ENCODE measurements at places on chromosomes 6 and 20.

DNA sequence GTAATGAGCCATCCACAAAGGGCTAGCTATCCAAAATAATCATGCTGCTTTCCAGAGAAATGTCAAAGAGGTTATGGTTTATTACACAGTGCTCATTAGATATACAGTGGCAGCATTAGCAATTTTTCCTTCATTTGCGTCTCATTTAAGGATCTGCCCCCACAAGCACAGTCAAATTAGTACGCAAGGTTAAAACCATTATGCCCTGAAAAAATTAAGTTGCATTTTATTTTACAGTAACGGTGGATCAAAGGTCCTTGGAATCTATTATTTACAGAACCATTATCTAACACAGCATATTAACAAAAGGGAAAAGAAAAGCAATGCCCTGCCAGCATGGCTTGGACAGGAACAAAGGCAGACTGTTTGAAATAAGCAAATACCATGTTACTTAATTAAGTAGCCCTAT lies 144.8 kb downstream of the PDSS2 start:
- peak; percentile 68 for DNase-seq

- DNase-seq = no peak
Observed at GRCh38 chr6:15230827-15231226, 15.0 kb upstream of the JARID2 start.

DNA sequence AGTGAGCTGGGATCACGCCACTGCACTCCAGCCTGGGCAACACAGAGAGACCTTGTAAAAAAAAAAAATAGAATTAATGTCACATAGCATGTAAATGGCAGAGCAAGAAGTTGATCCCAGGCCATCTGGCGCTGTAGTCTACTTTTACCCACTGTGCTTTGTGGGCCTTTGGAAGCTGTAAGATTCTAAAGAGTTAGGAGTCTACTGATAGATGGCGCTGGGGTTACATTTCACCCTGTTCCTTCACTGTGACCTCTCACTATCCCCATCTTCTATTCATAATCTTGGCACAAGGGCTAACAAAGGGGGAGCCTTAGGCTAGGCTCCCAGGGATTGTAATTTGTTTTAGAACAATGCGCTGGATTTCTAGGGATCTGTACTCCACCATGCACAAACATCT lies 24.4 kb downstream of the SIRPD start:
- no peak for DNase-seq

- no peak for DNase-seq
Observed at GRCh38 chr6:73516514-73517489, 4.0 kb downstream of the EEF1A1 start.

GRCh38 chr20:2984956-2985661 lies 58.3 kb upstream of the GNRH2 start:
- no peak for DNase-seq

DNA sequence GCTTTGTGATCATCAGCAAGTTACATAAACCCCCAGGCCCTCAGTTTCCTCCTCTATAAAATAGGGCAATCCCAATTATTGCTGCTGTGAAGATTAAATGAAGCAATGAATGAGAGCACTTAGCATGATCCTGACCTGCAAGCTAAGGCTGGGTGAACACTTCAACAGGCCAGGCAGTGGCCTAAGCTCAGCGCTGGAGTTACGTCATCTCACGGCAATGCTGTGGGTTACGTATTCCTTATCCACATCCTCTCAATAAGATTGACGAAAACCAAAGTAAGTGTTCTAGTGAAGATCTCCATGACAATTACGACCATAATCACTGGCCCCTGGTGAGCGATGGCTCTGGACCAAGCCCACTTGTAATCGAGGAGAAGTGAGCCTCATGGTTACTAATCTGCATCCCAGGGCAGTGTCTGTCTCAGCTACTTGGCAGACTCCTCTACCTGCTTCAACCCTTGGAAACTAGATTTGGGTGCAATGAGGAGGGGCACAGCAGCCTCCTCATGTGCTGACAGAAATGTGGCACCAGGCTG lies 274.1 kb upstream of the ARID1B start:
- no peak for DNase-seq

GRCh38 chr6:33301877-33302276 lies 3.1 kb upstream of the RGL2 start:
- no peak for DNase-seq

- DNase-seq = no peak
Observed at GRCh38 chr6:79755967-79756366, 124.8 kb downstream of the SH3BGRL2 start.

- DNase-seq = no peak
Observed at GRCh38 chr6:166952121-166952520, 4.2 kb downstream of the RNASET2 start.

GRCh38 chr20:53574259-53574789 lies 19.3 kb downstream of the ZNF217 start:
- no peak for DNase-seq

DNA sequence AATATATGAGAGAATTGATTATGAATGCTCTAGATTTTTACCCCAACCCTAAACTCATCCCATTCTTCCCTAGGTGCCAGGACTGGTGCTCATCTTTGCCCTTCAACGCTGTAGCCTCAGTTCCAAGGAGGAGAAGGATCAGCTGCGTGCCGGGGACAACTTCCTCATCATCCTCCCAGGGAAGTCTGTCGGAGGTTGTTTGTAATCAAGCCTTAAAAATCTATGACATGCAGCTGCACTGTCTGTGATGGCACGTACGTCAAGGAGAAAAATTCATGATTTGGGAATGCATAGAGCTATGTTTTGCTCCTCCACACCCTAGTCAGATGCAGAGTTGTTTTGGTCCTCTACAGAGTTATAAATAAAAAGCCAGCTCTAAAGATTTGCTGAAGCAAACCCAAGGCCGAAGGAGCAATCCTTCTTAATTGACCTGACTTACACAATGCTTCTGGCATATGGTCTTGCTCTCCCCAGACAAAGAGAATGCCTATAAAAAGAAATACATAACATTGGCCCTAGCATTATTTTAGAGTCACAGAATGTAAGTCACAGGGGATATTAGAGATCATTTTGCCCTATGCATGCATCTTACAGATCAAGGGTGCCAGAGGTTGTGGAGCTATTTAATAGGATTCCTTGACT lies 244.2 kb downstream of the HIVEP2 start:
- no peak for DNase-seq

GRCh38 chr6:103326760-103327757 lies 1532.7 kb downstream of the HACE1 start:
- DNase-seq = peak; percentile 9

DNA sequence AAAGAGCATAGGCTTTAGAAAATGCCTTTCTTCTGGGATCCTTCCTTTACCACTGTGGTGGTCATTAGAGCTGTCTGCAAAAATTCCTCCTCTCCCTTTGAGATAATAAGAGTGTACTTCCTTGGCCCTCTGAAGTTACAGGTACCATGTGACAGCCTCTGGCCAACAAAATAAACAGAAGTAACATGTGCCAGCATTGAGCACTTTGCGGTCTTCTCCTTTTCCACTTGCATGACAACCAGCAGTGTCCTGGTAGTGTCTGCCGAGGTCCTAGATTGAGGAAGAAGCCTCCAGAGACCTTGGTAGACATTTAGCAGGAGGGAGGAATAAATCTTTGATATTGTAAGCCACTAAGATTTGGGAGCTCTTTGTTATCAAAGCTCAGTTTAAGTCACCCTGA lies 87.5 kb upstream of the ARID1B start:
- no peak for DNase-seq

DNA sequence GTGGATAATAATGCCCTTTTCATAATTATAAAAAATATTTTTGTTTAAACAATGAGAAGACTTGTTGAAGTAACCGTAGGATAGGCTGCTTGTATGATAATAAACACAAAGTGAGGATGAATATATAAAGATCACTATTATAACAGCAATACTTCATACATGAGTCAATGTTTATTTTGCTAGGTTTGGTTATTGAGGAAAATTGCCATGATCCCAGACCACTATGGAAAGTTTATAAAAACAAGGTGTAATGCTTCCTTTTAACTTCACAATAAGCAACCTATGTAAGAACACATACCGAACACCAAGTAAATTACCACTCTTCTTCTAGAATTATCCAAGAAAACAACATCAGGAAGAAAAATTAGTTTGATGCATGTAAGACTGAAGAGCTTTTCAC lies 495.3 kb upstream of the RNF217 start:
- DNase-seq = no peak

GRCh38 chr6:14037402-14038277 lies 79.9 kb upstream of the CD83 start:
- no peak for DNase-seq

DNA sequence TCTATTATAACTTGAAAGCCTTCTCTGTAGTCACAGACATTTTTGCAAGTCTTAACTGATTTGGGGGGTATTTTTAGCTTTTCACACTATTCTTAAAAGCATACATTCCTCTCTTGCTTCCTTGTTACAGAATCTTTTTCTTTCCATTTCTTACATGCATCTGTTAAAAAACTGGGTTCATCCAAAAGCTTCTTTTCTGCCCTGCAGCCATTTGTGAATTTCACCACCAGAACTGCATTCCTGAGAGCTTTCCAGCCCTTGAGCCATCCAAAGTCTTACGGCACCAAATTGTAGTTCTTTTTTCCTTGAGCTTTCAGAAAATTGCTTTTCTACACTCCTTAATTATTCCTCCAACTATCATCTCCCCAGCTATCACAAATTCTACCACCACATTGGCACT lies 19.7 kb upstream of the GSTA4 start:
- no peak for DNase-seq

DNA sequence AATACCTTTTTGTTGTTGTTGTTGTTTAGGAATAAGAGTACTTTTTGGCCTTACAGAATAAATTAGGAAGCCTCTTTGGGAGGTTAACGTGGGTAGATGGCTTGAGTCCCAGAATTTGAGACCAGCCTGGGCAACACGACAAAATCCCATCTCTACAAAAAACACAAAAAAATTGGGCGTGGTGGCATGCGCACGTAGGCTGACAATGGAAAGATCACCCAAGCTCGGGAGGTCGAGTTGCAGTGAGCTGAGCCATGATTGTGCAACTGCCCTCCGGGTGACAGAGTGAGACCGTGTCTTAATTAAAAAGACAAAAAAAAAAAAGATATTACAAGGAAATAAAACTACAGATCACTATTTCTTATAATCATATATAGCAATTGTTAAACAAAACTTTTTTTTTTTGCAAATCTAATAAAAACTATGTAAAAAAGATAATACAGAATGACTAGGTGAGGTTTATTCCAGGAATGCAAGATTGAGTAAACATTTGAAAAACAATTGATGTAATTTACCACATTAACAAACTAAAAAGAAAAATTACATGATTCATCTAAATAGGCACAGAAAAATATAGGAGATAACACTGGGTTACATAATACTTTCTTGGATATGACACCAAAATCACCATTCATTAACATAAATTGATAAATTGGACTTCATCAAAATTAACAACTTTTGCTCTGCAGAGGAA lies 43.6 kb upstream of the ASCC3 start:
- DNase-seq = no peak

DNA sequence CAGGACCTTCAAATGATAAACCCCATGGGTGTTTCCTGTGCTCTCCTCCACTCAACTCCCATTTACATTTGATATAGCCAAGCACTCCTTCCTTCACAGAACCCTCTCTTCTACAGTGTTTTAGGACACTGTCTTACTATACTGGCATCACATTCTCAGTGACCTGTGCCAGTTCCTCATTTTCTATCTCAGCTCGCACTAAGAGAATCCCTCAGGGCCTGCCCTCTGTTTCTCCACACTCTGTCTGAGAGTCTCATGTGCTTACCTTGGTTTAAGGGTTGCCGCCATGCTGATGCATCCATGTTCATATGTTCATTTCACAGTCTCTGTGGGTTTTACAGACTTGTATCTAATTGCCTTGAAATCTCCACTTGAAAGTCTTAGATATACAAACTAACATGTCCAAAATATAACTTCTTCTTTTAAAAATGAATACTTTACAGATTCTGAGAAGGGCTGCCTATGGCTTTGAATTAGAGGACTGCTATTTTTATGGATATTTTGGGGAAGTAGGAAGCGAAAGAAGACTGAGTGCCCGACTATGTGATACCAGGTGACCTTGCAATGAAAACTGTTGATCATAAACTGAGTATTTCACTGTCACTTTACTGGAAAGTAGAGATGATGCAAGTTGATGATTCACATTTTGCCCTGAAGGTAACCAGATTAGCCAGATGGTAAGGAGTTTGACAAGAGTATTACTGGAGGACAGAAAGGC lies 153.1 kb upstream of the SIM1 start:
- no peak for DNase-seq

GRCh38 chr6:67885081-67886033 lies 749.7 kb upstream of the ADGRB3 start:
- DNase-seq = no peak

GRCh38 chr20:49659056-49659455 lies 54.6 kb downstream of the B4GALT5 start:
- no peak for DNase-seq

DNA sequence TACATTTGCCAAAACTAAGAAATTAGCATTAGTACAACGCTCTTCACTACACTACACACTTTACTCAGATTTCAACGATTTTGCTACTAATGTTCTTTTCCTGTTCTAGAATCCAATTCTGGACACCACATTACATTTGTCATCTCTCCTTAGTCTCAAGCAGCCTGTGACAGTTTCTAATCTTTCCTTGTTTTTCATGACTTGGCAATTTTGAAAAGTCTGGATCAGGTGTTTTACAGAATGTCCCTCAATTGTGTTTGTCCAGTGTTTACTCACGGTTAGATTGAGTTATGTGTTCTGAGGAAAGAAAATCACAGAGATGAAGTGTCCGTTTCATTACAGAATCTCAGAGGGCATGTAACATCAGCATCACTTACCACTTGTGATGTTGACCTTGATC lies 372.6 kb downstream of the TFAP2A start:
- DNase-seq = no peak

GRCh38 chr6:73451223-73452106 lies 632 bp downstream of the CGAS start:
- DNase-seq = no peak

DNA sequence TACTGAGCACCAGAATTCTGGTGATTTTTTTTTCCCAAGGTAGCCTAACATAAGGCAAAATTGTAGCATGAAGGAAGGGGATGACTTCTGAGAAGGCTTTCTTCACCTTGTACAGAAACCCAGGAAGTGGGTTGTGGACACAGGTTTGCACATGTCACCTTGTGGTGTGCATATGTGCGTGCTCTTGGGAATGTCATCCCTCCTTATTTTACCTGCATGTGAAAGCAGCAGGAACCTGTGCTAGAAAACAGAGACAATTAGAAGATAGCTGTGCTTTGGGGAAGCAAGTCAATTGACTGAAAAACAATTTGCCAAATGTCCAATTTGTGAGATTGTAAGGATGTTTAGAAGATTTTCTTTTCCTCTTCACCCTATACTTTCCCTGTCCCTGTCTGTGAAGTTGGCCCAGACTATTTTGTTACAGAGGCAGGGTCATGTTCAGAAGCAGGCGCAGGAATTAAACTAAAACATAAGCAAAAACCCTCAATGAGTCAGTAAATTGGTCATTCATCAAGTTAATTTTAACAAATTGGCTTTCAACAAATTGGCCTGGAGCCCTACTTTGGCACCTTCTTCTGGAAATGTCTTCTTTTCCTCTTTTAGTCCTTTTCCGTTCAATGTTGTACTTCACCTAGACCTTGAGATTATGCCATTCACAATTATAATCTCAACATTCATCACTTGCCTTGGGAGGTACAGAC lies 261.2 kb downstream of the ADGB start:
- no peak for DNase-seq

- DNase-seq = no peak
Observed at GRCh38 chr6:36655085-36655724, 23.3 kb upstream of the CDKN1A start.

Measured in NCI-H1092 (cell line).